Glomerular endothelial cell (primary cell): ENCODE measurements at places on chromosomes 16 and 17. TPM values are rescaled to one million over a fixed set of nuclear protein-coding genes. Genes with fewer than 3 reads are reported as not detected.

Gene MYLK3
- total RNA-seq = 0.06 TPM in 1 of 2 replicates, not detected in the other

Gene ANKRD40CL
- total RNA-seq = not detected in 2 replicates

Gene CACNG1
- total RNA-seq = not detected in 2 replicates

Gene ARHGAP23
- 83.4 and 145 TPM in 2 replicates for total RNA-seq

Gene ABCC3
- 1.1 and 2.2 TPM in 2 replicates for total RNA-seq

Gene STAC2
- total RNA-seq = not detected in 2 replicates

Gene GLTPD2
- not detected in 2 replicates for total RNA-seq
